Activated naive CD4-positive, alpha-beta T cell treated with anti-CD3 and anti-CD28 coated beads for 36 hours (primary cell): ENCODE measurements at places on chromosomes 1 and 21. TPM values are rescaled to one million over a fixed set of nuclear protein-coding genes. Genes with fewer than 3 reads are reported as not detected.

The TMEM81 gene
- 3.9 TPM for total RNA-seq

The TTLL7 gene
- total RNA-seq: not detected

The LENEP gene
- 0.99 TPM for total RNA-seq

The PRELP gene
- not detected for total RNA-seq

The LRRC71 gene
- total RNA-seq: not detected

The NTRK1 gene
- not detected for total RNA-seq

The NDUFS5 gene
- 226 TPM for total RNA-seq
